ENCODE measurements at places on chromosomes 4 and X. TPM values are rescaled to one million over a fixed set of nuclear protein-coding genes. Genes with fewer than 3 reads are reported as not detected.

BGN gene
- 81.7 TPM for polyA plus RNA-seq

FGG gene
- polyA plus RNA-seq: 0.50 TPM

TMPRSS11F gene
- polyA plus RNA-seq: not detected

GPAT3 gene
- 23.2 TPM for polyA plus RNA-seq

EDA gene
- 4.5 TPM for polyA plus RNA-seq

Measured in ovary (tissue), 10 donors.